ENCODE measurements at places on chromosomes 2 and 18.

- no peak for DNase-seq
Observed at GRCh38 chr18:53422896-53423295, 801.6 kb downstream of the MBD2 start.

- DNase-seq: peak; percentile 7
Observed at GRCh38 chr18:50099725-50100407, 95.1 kb downstream of the MYO5B start.

DNA sequence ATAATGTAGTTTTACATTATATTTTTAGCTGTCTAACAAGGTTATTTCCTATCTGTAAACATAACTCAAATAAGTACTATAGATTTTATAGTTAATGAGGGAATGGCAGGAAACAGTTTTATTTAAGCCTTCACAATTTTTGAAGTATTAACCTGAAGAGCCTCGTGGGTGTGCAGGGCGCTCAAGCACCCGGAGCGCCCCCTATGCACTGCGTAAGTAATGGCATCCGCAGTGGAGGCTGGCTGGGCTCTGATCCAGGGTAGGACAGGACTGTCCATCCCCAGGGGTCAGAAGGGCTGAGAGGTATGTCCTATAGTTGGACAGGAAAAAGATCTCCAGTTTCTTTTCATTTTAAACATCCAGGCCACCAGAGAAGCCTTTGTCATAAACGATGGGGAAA is 8.2 kb upstream of the GBX2 start:
- peak; percentile 38 for DNase-seq

GRCh38 chr2:77831060-77831459 is 308.9 kb upstream of the LRRTM4 start:
- no peak for DNase-seq

GRCh38 chr18:78721981-78722380 is 257.6 kb upstream of the SALL3 start:
- no peak for DNase-seq

Data from adipocyte (in vitro differentiated cells).